ENCODE measurements at places on chromosomes 3 and 15.
A peak's percentile ranks its signal among the peaks of the same experiment; 100 is the strongest.

GRCh38 chr15:64232400-64232799 lies 69.6 kb upstream of the PPIB start:
- no peak for DNase-seq

DNA sequence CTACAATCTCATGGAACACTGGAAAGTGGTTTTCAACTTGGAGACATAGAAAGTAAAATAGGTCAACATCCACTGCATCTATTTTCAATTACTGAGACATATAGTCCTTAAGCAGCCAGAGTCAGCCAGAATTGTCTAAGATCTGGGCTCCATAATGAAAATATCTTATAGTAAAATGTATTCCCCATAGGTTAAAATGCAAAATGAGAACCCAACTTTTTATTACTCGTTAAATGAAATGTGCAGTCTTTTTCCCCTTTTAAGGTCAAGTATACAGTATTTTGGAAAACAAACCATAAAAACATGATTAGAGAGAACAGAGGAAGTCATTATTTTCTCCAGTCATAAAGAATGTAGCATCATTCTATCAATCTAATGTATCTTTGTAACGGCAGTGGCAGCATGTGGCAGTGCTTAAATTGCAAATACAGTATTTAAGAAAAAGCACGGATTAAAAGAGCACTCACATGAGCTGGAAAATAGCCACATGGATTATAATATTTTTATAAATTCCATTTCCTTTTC lies 64.4 kb upstream of the CPB1 start:
- DNase-seq = no peak

- DNase-seq = no peak
These were observed 56.5 kb downstream of the GHSR start for GRCh38 chr3:172391592-172392302.

DNA sequence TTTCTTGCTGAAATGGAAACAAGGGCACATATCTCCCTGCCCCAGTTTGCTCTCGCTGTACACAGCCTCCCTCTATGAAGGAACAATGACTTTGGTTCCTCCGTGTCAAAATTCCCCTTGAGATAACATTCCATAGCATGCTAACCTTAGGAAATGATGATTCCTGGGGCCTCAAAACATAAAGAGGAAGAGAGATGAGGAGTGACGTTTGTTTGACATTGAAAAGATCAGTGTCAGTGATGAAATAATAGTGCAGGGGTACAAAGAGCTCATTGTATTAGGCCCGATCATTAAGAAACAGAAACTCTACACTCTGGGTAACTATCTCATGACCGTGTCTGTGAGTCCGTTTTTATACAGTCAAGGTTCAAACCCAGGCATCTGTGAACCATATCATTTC lies 55.2 kb downstream of the ARNT2 start:
- DNase-seq = no peak

DNA sequence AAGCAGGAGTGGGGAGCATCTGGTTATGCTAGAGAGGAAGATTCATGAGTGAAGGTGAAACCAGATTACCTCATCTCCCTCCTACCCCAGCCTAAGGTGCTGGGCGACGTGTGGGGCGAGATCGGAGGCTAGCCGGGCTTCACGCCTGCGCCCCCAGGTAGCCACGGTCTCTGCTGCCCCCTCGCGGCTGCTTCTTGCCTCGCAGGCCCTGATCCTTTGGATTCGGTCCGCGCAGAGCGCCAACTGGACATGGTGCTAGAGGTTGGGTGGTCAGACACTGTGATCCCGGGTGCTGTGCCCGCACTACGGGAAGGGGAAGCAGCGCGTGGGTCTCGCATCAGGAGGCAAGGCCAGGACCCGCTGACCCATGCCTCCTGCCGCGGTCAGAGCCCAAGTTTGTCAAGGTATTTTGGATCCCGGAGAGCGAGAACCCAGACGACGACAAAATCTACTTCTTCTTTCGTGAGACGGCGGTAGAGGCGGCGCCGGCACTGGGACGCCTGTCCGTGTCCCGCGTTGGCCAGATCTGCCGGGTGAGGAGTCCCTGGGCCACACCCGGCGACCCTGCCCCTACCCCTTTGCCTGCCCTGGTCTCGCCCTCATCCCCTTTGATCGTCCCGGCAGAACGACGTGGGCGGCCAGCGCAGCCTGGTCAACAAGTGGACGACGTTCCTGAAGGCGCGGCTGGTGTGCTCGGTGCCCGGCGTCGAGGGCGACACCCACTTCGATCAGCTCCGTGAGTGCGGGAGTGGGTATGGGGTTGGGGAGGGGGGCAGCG lies 4.2 kb downstream of the SEMA3B start:
- peak; percentile 19 for DNase-seq

- DNase-seq = no peak
These were observed 106.5 kb downstream of the IQCH start for GRCh38 chr15:67361100-67361499.

DNA sequence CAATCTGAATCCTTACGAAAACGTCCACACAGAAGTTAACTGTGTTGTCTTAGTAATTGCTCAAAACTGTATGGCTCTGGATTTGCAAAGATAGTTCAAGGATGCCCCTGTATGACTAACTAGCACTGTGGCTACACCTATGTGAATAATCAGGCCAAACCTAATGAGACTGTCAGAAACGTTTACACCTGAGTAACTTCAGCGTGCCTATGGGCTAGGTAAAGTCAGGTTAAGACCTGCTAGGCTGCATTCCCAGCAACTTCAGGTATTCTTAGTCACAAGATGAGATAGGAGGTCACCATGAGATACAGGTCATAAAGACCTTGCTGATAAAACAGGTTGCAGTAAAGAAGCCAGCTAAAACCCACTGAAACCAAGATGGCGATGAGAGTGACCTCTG lies 87.8 kb upstream of the PLXND1 start:
- DNase-seq = no peak
